M059J (cell line): ENCODE measurements at places on chromosomes 7 and 10. TPM values are rescaled to one million over a fixed set of nuclear protein-coding genes. Genes with fewer than 3 reads are reported as not detected.

Gene ZNF37A
- 1.9 and 2.3 TPM in 2 replicates for total RNA-seq

Gene TRIM74
- not detected in 2 replicates for total RNA-seq

Gene ITGA8
- 0.25 and 0.62 TPM in 2 replicates for total RNA-seq

Gene ARMC3
- 0.10 TPM in 1 of 2 replicates, not detected in the other for total RNA-seq

Gene SLC25A28
- total RNA-seq = 36.5 and 47.9 TPM in 2 replicates
